ENCODE measurements at places on chromosomes 16 and 17.

GRCh38 chr16:87067003-87067556 lies 250.1 kb downstream of the C16orf95 start:
- DNase-seq: no peak

GRCh38 chr17:48728232-48729231 lies at the start of gene HOXB13:
HOXB13 (minus strand) TSS chr17:48728750; CDS start chr17:48728593, 157 bp downstream.
- no peak for DNase-seq

GRCh38 chr16:79638386-79638785 lies 37.8 kb upstream of the MAF start:
- no peak for DNase-seq

DNA sequence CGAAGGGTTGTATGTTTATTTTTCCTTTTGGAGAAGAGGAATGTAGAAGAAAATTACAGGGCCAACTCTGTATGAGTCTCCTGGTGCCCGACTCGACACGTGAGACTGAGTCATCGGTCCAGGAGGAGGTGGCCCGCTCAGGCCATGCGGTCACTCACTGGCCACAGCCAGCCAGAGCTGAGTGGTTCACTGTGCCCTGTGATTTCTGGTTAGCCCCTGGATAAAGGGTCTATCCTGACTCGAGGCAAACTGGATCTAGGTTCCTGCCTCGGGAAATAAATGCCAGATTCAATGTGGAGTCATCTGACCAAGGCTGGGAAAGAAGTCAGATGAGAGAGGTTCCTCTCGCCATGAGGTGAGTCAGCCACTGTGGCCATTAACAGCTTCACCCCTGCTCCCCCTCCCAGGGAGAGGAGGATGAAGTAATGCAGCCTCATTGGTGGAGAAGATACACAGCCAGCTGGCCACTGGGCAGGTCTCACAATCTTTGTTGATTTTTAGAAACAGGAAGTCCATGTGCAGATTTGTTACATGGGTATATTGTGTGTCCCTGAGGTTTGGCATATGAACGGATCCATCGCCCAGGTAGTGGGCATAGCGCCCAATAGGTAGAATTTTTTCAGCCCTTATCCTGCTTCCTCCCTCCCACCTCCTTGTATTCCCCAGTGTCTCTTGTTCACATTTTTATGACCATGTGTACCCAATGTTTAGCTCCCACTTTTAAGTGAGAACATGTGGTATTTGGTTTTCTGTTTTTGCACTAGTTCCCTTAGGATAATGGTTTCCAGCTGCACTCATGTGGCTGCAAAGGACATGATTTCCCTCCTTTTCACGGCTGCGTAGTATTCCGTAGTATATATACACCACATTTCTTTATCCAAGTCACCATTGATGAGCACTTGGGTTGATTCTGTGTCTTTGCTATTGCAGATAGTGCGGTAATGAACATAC lies 21.7 kb upstream of the USP36 start:
- peak; percentile 74 for DNase-seq

DNA sequence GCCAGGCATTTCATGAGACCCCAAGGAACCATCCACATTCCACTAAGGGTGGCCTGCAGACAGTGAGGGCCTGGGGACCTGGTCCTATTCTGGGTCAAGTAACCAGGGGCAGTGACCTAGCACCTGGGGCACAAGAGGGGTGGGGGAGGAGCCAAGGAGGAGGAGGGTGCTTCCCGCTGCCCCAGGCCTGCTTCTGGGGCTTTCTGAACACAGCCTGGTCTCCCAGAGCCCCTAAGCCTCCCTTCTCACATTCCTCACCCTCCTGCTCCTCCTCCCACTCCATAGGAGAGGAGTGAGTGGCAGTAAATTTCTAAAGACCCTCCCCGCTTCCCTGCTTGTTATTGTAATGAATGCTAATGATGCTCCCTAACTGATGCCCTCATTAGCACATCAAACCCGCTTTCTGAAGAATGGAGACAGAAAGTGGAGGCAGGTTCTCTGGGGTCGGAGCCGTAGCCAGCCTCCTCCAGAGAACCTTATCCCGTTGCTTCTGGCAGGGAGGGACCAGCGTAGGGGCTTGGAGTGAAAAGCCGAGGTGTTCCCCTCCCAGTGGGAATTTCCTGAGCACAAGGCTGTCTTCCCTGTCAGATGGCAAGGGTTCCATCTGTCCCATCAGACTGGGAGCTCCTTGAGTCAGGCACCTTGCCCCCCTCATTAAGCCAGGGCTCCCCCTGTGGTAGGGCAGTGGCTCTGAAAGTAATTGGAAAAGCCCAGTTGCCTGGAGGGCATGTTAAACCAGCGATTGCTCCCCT lies 3.7 kb upstream of the SRCIN1 start:
- no peak for DNase-seq

- no peak for DNase-seq
Measured at GRCh38 chr16:142405-142967, 4.0 kb upstream of the NPRL3 start.

GRCh38 chr17:55341432-55341831 lies 76.7 kb downstream of the HLF start:
- no peak for DNase-seq

DNA sequence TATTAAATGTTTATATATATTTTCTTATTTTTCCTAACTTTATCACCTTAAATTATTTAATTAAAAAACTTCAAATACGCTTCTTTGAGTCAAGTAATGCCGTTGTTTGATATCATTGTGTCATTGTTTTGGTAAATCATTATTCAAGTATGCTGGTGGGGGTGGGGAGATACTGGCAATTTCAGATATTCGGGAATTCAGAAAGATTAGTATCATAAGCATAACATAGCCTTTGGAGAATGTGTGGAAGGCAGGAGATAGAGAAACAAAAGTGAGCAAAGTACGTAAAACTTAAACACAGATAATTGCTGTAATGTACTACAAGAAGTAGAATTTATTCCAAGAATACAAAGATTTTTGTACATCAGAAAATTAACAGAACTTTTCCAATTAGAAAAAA lies 49.8 kb downstream of the TANC2 start:
- no peak for DNase-seq

- peak; percentile 47 for DNase-seq
Measured at GRCh38 chr17:48915459-48916282, 7.5 kb downstream of the UBE2Z start.

DNA sequence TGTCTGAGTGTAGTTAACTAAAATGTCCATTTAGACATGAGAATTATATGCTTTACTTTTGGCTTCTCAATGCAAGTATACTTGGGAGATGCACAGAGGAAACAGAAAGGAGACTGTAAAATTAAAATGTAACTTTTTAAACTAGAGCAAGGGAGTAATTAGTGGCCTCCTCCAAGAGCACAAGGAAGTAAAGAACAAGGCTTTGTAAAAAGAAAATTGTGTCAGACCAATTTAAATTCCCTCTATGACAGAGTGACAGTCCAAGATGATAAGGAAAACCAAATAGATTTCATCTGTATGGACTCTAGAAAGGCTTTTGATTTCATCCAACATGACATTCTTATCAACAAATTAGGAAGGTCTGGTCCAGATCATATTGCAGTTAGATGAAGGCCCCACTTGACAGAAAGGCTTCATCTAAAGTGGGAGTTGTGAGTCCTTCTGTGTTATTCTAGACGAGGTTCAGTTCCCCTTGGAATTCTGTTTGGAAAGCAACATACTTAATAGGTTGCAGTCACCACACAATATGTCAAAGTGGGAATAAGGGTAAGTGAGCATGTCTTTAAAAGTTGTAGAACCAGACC lies 6.5 kb upstream of the CAPNS2 start:
- no peak for DNase-seq

- DNase-seq: no peak
Measured at GRCh38 chr16:26413780-26414179, 652.9 kb upstream of the C16orf82 start.

GRCh38 chr16:30924076-30924912 lies 922 bp downstream of the FBXL19 start:
- no peak for DNase-seq

DNA sequence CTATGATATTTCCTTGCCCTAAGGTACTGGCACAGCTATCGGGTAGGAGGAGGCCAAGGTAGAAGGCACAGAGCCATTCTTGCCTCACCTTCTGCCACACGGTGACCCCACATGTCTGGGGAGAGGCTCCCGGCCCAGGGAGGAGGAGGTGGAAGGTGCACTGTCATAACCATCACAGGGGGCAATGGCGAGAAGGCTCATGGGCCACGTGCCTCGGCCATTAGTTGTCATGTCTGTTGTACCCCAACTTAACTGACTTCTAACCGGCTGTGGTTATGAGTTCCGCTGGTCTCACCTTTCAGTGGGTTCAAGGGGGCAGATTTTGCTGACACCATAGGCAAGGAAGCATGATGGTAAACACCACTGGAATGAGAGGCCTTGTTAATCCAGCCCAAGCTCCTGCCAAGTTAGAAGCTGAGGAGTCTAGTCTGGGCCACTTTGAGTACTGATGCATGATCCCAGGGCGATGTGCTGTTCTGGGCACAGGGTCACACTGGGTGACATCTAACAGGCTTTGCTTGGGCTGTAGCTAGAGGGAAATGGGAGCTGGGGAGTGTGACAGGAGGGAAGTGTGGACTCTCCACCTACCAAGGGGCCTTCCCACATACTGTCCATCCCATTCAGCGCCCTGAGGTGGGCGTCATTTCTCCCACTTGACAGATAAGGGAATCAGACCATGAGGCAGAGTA lies 39.6 kb downstream of the HLF start:
- DNase-seq: no peak

- DNase-seq: no peak
Measured at GRCh38 chr17:72258711-72259110, 137.9 kb downstream of the SOX9 start.

DNA sequence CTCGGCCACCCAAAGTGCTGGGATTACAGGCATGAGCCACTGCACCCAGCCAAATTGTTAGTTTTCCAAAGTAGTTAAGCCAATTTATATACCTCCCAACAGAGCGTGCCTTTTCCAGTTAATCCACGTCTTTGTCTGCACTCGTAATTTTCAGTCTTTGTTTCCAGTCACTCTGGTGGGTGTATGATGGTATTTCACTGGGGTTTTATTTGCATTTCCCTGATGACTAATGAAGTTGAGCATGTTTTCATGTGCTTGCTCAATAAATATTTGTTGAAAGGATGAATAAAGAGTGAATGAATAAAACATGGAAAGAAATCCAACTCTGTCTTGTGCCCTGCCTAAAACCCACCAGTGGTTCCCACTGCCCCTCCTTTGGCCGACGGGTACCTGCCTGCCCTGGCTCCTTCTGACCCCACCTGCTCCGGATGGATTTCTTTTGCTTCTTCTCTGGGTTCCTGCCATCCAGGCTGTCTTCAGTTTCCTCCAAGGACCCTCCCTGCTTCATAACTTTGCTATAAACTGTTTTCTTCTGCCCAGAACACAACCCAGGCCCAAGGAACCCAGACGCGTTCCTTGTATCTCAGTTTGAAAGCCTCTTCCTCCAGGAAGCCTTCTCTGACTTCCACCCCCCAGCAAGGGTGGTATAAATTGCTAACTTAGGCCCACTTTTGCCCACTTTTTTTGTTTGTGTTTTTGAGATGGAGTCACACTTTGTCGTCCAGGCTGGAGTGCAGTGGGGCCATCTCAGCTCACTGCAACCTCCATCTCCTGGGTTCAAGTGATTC lies 3.0 kb upstream of the ABCC1 start:
- peak; percentile 52 for DNase-seq

- DNase-seq: no peak
Measured at GRCh38 chr17:63772801-63773271, 561 bp downstream of the CCDC47 start.

GRCh38 chr16:23843143-23843542 lies 7.4 kb downstream of the PRKCB start:
- DNase-seq: no peak

GRCh38 chr16:1667271-1667670 lies 10.8 kb upstream of the JPT2 start:
- no peak for DNase-seq

All from fibroblast of skin of left biceps (primary cell).